ENCODE measurements at places on chromosomes 11 and 22. TPM values are rescaled to one million over a fixed set of nuclear protein-coding genes. Genes with fewer than 3 reads are reported as not detected.

Gene CTSW
- 0.55 TPM for total RNA-seq

DNA sequence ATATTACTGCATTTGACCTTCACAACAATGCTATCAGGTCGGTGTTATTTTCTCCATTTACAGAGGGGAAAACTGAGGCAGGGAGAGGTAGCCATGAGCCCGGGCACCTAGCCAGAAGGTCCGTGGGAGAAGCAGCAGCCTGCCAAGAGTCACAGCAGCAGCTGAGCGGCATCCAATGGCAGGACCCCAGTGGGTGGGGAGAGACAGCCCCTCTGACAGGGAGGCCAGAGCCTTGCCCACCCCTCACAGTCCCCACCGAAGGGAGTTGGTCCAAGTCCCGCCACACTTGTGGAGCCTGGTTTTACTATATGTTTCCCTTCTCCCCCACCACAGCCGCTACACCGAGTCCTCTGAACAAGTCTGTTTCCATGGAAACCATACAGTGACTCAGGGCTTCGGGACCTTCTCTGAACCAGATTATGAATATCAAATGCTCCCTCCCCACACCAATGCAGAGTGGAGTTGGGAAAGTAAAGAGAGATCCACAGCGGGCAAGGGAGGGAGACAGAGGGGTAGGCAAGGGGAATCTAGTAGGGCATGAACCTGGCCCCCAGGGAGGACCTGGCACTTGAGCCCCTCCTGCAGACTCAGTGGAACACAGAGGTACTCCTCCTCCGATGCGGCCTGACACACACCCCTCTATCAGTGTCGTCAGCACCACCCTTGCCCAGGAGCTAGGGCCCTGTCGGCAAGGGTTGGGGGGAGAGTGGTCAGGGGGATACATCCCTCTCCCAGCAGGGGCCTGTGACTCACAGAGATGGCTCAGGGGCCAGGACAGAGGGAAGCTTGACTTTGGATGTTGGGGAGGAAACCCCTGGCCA lies 2.5 kb downstream of the CHST1 start:
- no peak for DNase-seq

- peak; percentile 72 for DNase-seq
Observed at GRCh38 chr22:44192098-44192815, 11.5 kb downstream of the PARVG start.

DNA sequence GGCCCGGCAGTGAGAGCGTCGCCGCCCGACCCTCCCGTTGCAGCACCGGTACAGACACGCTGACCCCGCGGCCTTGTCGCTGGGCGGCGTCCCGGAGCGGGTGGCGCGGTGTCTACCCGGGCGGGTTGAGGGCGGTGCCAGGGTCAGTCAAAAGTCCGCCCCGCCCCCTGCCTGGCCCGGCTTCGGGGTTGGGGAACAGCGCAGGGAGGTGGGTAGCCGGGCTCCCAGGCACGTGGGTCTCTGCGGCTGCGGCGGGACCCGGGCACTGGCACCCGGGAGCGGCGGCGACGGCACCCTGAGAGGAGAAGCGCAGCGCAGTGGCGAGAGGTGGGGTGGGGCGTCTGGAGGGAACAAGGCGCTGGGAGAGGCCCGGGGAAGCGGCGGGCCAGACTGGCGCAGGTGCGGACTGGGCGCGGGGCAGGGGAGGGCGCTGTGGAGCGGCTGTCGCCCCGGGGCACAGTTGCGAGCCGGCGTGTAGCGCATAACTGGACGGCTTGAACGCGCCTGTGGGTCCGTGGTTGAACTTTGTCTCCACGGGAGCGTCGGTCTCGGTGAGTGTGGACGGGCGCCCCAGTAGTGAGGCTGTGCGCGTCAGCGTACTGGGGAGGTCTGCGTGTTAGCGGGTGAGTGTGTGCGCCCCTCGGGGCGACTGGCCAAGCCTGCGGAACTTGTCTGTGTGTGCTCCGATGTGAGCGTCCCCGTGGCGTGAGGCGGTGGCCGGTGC lies at the start of gene P2RY2:
P2RY2 (plus strand) TSS at position 176 of the 724 bp plus-strand sequence. CDS start 15,879 bp downstream, outside the sequence.
- DNase-seq, result peak; percentile 92

- no peak for DNase-seq
Observed at GRCh38 chr22:33803371-33804282, 116.6 kb downstream of the LARGE1 start.

DNA sequence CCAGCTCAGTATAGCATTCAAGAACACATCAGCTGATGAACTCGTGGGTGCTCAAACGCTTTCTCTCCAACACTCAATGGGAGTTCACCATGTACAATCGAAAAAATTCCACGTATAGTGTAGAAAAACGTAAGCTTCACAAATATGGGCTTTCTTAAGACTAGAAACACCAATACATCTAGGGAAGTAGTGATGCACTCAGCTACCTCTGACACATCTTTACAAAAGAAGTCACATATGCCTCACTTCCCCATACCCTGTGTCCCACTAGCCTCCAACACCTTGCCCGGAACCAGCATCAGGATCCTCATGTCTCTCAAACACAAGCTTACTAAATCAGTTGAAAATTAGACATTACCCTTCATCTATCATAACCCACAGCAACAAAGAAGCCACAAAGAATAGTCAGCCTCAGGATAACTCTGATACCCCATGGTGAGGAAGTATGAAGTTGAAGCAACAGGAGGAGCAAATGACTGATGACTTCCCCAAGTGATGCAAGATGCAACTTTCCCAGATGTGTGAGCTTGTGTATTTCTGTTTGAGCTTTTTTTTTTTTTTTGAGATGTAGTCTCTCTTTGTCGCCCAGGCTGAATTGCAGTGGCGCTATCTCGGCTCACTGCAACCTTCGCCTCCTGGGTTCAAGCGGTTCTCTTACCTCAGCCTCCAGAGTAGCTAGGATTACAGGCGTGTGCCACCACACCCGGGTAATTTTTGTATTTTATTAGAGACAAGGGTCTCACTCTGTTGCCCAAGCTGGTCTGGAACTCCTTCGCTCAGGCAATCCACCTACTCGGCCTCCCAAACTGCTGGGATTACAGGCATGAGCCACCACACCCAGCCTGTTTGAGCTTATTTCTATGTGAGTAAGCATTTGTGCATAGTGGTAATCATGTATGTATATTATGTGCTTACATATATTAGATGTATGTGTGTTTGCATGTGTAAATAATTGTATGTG lies 8.5 kb upstream of the DENND5A start:
- no peak for DNase-seq

GRCh38 chr11:35105319-35106079 lies 33.5 kb upstream of the CD44 start:
- DNase-seq, result no peak
